ENCODE measurements at places on chromosomes 1 and 21. TPM values are rescaled to one million over a fixed set of nuclear protein-coding genes. Genes with fewer than 3 reads are reported as not detected.
A peak's percentile ranks its signal among the peaks of the same experiment; 100 is the strongest.

Gene SPRR4
- not detected for total RNA-seq

- no peaks in the 10 kb centered on the region for H3K4me1 ChIP-seq
- no peak overlapping the region for H3K27ac ChIP-seq
- DNase-seq, result peak; percentile 86
- no peaks in the 10 kb centered on the region for H3K36me3 ChIP-seq
- H3K27me3 ChIP-seq, result no peaks in the 10 kb centered on the region
Measured at GRCh38 chr1:38138498-38139233, 92.1 kb upstream of the POU3F1 start.

DNA sequence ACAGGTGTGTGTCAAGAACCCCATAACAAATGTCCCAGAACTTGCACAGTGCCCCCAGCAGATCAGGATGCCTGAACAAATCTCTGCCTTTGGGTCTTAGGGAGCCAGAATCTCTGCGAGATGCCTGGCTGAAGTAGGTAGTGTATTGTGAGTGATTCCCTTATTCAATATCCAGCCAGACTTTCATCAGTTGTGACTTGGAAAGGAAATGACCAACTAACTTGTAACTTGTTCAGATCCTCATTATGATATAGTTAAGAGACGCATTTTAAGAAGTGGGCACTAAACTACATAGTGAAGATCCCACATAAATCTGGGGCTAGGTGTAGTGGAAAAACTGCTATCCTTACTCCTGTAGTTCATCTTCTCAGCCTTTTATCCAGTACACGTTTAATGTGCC lies 11.8 kb downstream of the OLIG2 start:
- no peak for DNase-seq
- H3K36me3 ChIP-seq, result no peaks in the 10 kb centered on the region
- no peaks in the 10 kb centered on the region for H3K4me1 ChIP-seq
- no peak overlapping the region for H3K4me3 ChIP-seq

Gene ATP5PB
- total RNA-seq, result 136 TPM

GRCh38 chr1:222167111-222167510 lies 380.8 kb downstream of the HHIPL2 start:
- H3K36me3 ChIP-seq, result no peaks in the 10 kb centered on the region
- H3K4me3 ChIP-seq, result no peak overlapping the region
- H3K27me3 ChIP-seq, result no peaks in the 10 kb centered on the region
